Iris pigment epithelial cell (primary cell): ENCODE measurements at places on chromosomes 3 and 15.

GRCh38 chr3:177294221-177294620 is 96.9 kb upstream of the TBL1XR1 start:
- peak; percentile 71 for DNase-seq

- no peak for DNase-seq
Measured at GRCh38 chr15:38308797-38309196, 56.2 kb downstream of the SPRED1 start.

GRCh38 chr15:82832601-82833361 is 23.4 kb downstream of the WHAMM start:
- DNase-seq = peak; percentile 90

DNA sequence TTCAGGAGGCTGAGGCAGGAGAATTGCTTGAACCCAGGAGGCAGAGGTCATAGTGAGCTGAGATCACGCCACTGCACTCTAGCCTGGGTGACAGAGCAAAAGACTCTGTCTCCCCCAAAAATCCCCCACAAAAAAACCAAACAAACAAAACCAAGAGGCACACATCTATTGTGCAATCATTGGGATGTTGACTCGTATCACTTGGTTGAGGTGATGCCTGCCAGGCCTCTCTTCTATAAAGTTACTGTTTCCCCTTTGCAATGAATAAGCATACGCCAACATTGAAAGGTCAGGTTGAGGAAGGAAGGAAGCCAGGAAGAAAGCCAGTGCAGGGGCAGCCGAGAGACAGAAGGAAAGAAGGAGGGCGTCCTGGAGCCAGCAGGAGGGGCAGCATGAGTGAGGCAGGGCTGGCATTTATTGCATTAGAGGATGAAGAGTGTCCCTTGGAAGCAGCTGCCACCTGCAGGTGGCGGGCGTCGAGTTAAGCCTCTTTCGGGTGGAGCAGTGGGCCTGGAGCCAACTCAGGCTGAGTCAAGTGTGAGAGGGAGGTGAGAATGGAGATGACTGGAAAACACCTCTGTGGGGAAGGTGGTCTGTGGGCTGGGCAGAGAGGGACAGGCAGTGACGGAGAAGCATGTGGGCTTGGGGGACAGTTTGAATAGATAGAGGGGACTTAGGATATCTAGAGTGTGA is 8.3 kb upstream of the CSPG4 start:
- no peak for DNase-seq
